ENCODE measurements at places on chromosomes 2 and 18.

- DNase-seq = no peak
Observed at GRCh38 chr2:199228887-199229819, 228.6 kb downstream of the SATB2 start.

DNA sequence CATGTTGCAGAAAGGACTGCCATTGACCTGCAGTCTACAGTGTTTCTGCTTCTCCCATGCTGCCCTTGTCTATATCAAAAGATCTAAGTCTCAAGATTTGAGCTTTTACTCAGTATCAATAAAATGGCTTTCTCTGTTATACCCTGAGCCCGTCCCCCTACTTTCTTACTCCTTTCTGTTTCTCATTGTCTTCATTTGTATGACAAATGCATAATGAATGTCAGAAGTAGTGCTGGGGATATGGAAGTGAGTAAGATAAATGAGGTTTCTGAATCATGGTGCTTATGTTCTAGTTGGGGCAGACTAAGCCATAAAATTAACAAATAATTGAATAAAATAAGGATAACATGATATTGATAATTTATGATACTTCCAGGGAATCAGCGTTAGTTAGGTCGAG, 128.6 kb downstream of the PARD3B start:
- DNase-seq = no peak

- no peak for DNase-seq
Observed at GRCh38 chr2:18656048-18656447, 66.7 kb upstream of the NT5C1B start.

DNA sequence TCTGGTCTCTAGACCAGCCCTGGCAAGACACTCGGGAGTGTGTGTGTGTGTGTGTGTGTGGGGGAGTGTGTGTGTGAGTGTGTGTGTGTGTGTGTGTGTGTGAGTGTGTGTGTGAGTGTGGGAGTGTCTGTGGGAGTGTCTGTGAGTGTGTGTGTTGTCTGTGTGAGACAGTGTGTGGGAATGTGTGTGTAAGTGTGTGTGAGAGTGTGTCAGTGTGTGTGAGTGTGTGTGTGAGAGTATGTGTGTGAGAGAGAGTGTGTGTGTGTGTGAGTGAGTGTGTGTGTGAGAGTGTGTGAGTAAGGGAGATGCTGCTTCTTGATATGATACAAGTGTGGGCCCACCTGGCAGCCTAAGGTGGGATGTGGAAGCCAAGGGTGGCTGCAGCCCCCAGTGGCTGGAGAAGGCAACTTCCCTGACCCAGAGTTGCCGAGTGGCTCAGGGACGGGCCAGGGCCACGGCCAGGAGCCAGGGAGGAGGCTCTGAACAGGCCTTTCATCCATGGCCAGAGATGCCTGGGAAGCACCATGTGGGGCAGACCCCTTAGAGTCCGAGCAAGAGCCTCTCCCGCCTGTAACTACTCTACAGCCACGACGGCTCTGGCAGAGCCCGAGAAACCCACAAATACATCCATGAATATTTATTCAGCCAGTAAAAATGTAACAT, 159.3 kb upstream of the MYCN start:
- DNase-seq = no peak

DNA sequence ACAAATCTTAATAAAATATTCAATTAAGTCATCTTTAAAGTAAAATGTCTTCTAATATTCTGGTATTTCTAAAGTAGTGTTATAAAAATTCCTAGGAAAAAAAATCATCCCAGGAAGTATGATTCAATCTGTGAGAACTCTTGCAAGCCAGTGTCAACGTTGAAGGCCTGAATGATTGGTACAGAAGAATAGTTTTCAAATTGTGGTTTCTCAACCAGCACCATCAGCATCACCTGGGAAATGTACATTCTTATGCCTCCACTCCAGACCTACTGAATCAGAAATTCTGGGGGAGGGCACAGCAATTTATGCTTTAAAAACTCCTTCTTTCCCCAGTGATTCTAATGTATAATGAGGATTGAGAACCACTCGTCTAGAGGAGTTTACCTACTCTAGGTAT, 62.3 kb upstream of the C2orf15 start:
- DNase-seq = no peak

GRCh38 chr2:230968921-230969658, 26.8 kb upstream of the SPATA3 start:
- no peak for DNase-seq

- no peak for DNase-seq
Observed at GRCh38 chr2:165401285-165401852, 68.1 kb upstream of the CSRNP3 start.

GRCh38 chr18:58996131-58996641, 131.5 kb downstream of the ZNF532 start:
- DNase-seq = no peak

- no peak for DNase-seq
Observed at GRCh38 chr2:201859949-201860348, 53.6 kb downstream of the CDK15 start.

GRCh38 chr2:107584577-107584976, 242.1 kb upstream of the RGPD4 start:
- DNase-seq = no peak

DNA sequence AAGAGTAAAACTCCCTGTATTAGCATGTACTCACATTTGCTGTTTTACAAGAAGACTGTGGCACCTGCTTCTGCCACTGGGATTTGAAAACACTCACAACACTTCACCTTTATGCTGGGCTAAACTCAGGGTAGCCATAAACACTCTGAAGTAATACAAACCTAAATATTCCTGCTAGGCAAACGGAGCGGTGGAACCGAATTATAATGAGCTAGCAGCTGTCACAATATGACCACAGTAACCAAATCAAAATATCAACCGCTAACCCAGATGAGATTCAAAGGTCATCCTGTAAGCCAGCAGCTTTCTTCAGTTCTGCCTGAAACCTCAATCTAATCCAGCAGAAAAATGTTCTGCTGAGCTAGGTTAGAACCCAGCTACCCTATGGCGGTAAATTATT, 132.1 kb downstream of the TCF4 start:
- no peak for DNase-seq

DNA sequence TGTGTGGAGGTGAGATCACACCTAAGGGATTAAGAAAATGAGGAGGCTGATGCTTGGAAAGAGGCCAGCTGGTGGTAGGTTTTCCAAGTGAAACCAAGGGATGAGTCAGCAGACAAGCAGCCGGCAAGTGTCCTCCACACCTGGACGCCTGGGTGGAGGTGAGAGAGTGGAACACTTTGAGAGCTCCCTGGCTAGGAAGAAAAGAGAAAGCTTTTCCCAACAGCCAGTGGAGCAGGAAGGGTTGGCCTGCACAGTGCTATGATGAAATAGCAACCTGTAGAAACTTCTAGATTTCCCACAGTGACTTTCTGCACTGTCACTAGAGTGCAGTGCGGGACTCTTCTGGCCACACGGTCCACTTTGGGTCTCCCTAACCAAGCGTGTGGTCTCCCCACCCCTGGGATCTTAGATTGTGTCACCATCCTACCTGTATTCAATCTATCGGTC, 19.6 kb upstream of the IL37 start:
- DNase-seq = no peak

GRCh38 chr2:40388161-40388560, 63.7 kb downstream of the SLC8A1 start:
- no peak for DNase-seq

- DNase-seq = no peak
Observed at GRCh38 chr2:194363878-194364277, 1293.1 kb upstream of the SLC39A10 start.

GRCh38 chr2:176758426-176758825, 454.2 kb upstream of the HNRNPA3 start:
- no peak for DNase-seq

- no peak for DNase-seq
Observed at GRCh38 chr2:232613538-232614134, 19.8 kb upstream of the EFHD1 start.

DNA sequence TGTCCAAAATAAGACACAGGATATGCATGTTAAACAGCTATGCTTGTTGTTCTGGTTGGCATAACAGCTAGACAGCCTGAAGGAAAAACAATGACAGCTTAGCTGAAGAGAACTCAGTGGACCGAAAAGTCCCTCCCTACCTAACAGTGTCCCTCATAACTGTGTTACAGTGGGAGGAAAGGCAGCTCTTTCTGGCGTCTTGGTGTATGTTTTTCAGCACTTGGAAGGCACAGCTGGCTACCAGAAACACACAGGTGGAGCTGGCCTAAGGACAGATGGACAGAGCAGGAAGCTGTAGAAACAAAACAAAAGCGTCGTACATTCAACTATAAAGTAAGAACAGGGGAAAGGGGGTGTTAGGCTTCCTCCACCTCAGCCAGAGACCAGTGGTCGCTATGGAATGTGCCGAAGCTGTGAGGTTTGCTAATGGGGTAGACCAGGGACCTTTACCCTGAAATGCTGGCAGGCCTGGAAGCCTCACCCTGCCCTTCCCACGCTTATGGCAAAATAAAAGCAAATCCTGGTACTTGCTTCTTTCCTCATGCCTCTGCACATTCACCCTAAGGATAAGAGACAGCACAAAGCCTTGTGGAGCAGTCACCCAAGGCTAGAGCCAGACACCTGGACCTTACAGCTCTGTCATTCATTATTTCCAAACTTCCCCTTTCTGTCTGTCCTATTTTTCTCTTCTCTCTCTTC, 103.5 kb upstream of the TRIB2 start:
- no peak for DNase-seq

- DNase-seq = peak; percentile 18
Observed at GRCh38 chr2:215920244-215921100, 92.9 kb downstream of the MREG start.

DNA sequence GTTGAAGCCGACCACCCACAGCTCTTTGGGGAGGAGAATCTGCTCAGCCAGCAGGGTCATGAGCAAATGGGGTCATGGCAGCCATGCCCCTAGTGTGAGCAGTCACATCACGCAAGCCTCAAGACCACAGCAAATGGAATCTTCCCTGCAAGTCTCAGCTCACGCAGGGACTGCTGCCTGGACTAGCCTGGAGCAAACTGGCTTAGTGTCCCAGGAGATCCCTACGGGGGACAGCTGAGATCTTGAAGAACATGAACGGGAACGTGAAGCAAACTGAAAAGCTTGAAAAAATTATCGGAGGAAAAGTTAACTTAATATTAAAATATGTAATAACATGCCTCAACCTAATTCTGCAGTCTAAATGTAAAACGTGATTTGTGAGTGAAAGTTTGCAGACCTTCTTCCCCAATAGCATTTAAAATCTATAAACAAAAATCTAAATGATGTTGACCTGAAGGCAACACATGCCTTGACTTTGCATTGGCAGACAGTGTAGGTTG, 118.4 kb downstream of the FAM124B start:
- DNase-seq = no peak

- no peak for DNase-seq
Observed at GRCh38 chr2:163711258-163711657, 24.6 kb downstream of the FIGN start.

DNA sequence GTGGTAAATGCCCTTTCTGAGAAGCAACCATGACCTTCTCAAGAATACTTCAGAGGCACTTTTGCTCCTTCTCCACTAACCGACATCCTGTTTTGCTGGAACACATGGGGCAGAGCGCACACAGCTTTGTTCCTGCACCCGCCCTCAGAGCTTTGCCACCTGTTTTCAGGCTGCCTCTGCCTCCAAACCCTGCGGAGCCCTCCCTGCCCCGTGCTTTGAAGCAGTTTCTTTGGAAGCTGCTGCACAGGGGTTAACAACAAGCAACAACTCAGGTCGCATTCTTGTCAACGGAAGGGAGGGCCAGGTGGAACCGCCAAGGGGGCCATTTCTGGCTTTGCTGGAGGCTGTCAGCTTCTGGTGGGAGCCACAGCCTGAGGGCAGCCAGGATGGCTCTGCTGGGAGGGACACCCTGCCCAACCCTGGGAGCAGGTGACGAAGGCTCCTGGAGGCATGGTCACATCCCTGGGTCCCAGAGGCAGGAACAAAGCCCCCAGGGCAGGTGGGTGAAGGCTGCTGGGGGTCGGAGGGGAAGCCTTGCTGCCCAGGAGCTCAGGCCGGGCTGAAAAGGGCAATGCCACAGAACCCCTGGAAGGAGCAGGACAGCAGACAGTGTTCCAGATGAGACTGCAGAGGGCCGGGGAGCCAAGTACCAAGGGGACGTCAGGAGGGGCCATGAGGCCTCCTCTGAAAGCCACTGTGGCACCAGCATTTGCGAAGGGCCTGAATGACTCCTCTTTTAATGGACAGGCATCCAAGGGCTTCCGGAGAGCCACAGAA, 46.8 kb downstream of the MRPS5 start:
- peak; percentile 53 for DNase-seq

DNA sequence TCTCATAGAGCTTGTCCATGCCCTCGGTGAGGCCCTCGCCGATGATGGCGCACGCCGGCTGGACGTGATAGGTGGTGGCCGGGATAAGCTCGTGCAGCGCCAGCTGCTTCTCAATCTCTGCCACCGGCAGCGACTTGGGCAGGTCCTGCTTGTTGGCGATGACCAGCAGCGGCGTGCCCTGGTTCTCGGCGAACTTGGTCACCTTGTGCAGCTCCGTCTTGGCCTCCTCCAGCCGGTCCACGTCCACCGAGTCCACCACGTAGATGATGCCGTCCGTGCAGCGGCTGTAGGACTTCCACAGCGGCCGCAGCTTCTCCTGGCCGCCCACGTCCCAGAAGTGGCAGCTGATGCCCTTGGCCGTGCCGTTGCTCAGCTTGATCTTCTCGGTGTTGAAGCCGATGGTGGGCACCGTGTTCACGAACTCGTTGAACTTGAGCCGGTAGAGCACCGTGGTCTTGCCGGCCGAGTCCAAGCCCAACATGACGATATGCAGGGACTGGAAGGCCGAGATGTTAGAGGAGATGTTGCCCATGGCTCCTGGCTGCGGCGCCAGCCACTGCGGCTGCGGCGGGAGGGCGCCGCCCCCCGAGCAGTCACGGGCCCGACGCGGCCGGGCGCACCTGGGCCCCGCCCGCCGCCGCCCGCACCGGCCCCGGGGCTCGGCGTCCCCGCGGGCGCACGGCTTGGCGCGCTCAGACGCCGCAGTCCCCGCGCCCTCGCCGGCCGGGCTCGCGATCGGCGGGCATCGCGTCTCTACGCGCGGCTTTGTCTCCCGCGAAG, 636 bp downstream of the ARL4C start:
- no peak for DNase-seq

DNA sequence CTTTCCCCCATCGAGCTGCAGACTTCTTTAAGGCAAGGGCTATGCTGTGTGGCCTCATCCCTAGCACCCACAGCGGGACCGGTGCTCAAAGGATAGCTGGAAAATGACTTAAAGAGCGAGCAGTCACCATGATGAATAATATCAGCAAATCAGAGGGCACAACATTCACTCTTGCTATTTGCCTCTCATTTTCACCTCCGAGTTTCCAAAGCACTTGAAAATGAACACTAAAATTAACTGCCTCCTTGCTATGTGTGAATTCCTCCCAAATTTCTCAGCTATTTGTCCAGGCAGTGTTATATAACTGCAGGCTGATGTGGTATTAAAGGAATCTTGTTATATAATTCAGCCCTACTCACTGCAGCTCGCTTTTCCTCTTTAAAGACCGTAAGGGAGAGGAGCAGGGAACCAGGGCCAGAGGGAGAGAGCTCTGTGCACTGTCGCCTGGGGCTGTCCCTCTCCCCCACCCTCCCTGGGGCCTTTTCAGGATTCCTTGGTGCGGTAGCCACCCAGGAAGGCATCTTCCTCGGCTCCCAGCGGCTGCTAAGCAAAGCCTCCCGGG, 1.4 kb downstream of the CYS1 start:
- no peak for DNase-seq

- no peak for DNase-seq
Observed at GRCh38 chr2:129769185-129769991, 210.1 kb upstream of the RAB6C start.

GRCh38 chr2:241376808-241377207, 20.7 kb downstream of the FARP2 start:
- no peak for DNase-seq
